ENCODE measurements at places on chromosomes 3 and 15.

DNA sequence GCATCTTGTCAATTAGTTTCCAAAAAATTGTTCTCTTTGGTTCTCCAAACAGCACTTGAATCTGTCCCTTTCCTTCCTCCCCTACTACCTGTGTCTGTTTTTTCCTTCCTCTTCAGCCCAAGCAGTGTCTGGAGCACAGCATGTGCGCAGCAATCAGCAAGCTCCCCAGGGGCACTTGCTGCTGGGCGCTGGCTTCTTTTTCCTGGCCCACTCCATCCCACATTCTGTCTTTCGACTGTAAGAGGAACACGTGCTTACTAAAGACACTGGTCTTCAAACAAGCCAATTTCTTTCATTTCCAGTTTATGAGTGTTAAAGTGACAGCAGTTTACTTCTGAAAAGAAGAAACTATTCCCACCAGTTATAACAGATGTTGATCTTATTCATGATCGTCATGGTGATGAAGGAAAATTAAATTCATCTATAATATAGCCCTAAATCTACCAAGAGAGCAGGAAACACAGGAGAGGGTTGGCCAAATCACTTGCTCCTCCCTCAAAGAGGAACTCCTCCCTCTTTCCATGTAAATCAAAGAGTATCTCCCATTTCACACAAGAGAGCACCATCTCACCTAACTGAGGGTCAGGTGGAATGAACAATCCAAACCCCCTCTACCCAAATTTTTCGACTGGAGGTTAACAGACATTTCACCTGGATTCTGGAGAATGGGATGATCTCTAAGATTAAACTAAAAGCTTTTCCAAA, 115.4 kb downstream of the IGF2BP2 start:
- no peak for DNase-seq

- DNase-seq: no peak
These were observed 55.3 kb upstream of the ITGA11 start for GRCh38 chr15:68487087-68487843.

DNA sequence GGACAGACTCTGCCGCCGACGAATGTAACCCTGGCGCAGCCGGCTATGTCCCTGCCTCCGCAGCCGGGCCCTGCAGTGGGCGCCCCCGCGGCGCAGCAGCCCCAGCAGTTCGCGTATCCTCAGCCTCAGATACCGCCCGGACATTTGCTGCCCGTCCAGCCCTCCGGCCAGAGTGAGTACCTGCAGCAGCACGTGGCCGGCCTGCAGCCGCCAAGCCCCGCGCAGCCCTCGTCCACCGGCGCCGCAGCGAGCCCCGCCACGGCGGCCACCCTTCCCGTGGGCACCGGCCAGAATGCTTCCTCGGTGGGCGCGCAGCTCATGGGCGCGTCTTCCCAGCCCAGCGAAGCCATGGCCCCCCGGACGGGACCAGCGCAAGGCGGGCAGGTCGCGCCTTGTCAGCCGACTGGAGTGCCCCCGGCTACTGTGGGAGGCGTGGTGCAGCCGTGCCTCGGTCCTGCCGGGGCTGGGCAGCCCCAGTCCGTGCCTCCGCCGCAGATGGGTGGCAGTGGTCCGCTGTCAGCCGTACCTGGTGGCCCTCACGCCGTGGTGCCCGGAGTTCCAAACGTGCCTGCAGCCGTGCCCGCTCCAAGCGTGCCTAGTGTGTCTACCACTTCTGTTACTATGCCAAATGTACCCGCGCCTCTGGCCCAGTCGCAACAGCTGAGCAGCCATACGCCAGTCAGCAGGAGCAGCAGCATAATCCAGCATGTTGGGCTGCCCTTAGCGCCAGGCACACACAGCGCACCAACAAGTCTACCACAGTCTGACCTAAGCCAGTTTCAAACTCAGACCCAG, 2.4 kb downstream of the TSC22D2 start:
- DNase-seq: peak; percentile 54

- no peak for DNase-seq
These were observed 30.8 kb downstream of the HLTF start for GRCh38 chr3:149055575-149055974.

GRCh38 chr3:94020293-94020692, 8.1 kb downstream of the STX19 start:
- DNase-seq: no peak

All from stimulated activated CD8-positive, alpha-beta memory T cell treated with anti-CD3 and anti-CD28 coated beads, Interleukin-4, amount 100 ng/mL, for 48 hours (primary cell).